ENCODE measurements at places on chromosomes 11 and 22. TPM values are rescaled to one million over a fixed set of nuclear protein-coding genes. Genes with fewer than 3 reads are reported as not detected.
A peak's percentile ranks its signal among the peaks of the same experiment; 100 is the strongest.

Gene SLC22A8
- not detected for total RNA-seq

Gene KBTBD4
- total RNA-seq = 12.6 TPM

Gene TTC36
- 0.60 TPM for total RNA-seq

Gene DEPDC7
- total RNA-seq = 6.0 TPM

Gene SNAP29
- 6.6 TPM for total RNA-seq

- no peak for ATAC-seq
Observed at GRCh38 chr11:87398931-87399330, 361.2 kb downstream of the TMEM135 start.

- ATAC-seq = no peak
Observed at GRCh38 chr11:2934611-2935239, 5.5 kb upstream of the PHLDA2 start.

DNA sequence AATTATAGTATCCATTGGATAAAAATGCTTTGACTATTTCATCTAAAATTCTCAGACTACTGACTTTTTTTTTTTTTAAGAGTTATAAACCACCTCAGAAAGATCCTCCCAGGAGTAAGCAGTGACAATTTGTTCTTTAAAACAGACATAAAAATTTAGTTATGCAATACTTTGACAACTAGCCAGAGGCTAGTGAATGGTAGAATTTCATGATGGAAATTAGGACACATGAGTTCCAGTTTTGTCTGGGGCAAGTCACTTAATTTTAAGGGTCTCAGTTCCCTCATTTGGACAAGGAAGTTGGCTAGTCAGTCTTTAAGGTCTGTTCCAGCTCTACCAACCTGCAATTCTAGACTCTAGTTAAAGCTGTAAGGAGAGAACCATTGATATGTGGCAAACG is 2.9 kb downstream of the IL18 start:
- no peak for ATAC-seq

DNA sequence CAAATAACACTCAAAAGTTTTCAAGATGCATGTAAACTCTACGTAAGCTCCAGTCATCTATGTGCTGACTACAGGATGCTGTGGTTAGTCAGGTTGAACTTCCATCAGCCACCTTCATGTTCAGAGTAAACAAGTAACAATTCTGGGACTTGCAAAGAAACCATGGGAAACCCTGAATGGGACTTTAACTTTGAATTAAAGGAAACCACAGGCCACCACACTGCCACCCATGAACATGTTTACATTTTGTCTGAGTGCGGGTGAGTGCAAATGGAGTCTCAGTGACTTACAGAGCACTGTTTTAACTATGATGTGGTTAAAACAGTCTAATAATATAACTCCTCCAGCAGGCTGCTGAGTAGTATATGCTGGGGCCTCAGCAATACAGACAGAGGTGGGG is 12.9 kb upstream of the SYTL2 start:
- ATAC-seq = no peak

DNA sequence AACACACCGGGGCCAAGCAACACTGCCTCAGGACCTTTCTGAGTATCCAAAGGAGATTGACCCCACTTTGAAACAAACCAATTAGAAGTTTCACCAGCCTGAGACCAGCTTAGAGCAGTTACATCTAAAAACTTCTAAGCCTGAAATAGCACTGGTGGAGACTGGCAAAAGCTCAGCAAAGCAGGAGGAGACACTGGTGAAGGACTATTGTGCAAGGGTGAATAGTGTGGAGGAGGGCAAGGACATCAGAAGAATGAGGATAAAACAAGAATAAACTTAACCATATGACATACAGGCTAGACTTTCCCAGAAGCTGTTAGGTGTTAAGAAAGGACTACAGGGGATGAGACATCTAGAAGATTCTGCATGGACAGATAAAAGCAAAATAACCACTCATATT is 152.4 kb downstream of the FCHSD2 start:
- no peak for ATAC-seq

- ATAC-seq = no peak
Observed at GRCh38 chr11:971092-971690, 45.5 kb downstream of the AP2A2 start.

DNA sequence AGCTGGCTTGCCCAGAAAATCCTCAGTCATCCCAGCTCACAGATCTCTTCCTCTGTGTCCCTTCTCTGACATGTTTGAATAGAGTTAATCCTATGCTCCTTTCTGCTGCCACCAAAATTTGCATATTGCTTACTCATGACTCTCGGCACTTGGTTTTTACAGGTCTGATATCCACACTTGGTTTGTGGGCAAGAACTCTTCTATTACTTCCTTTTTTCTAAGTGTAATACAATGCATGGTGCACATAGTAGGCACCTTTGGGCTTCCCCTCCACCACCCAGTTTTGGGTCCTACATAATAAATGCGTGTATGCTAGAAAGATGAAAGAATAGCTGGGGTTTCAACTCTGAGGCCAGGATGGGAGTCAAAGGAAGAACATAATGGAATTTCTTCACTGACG is 69.7 kb upstream of the GRK3 start:
- ATAC-seq = peak; percentile 87

GRCh38 chr11:2142762-2143202 is 3.6 kb upstream of the IGF2 start:
- ATAC-seq = no peak
